Ovary (tissue), 10 donors: ENCODE measurements at places on chromosomes 3 and 15. TPM values are rescaled to one million over a fixed set of nuclear protein-coding genes. Genes with fewer than 3 reads are reported as not detected.

GRCh38 chr3:151875759-151876158 lies 2.3 kb downstream of the SUCNR1 start:
- no peak for DNase-seq

GRCh38 chr15:85961821-85962220 lies 117.8 kb upstream of the AGBL1 start:
- no peak for DNase-seq

DNA sequence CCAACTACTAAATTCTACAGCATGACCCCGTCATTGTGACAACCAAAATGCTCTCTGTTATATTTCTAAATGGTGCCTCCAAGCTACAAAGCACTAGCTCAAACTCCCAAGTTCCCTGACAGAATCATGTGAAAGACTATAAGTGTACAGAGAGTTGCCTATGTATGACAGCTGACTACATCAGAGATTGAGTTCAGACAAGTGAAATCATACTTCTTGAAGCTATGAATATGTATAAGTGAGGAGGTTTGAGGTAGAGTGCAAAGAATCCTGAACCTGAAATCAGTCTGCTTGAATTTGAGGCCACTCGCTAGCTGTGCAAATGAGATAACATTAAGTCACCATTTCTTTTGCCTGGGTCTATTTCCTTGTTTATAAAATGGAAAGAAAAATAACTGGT lies 63.9 kb upstream of the TP63 start:
- DNase-seq, result no peak

DNA sequence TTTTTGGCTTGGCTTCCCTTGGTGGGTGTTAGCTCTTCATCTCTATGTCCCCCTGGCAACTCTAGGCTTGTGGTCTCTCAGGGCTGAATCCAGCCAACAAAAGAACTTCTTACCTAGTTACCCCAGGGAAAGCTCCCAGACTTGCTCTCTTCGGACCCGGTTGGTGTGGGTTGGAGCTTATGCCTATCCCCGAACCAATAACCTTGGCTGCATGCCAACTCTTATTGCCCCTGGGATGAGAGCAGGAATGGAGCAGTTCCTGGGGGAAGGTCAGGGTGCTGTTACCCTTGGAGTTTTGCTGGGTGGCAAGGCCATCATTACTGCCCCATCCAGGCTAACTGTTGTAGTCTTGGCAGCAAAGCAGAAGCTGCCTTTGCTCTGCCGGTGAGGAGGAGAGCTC lies 147.8 kb downstream of the CACNA1D start:
- DNase-seq, result no peak

GRCh38 chr15:64857421-64857820 lies 15.7 kb downstream of the PLEKHO2 start:
- no peak for DNase-seq

GRCh38 chr3:117580806-117581205 lies 871.2 kb downstream of the TUSC7 start:
- DNase-seq, result no peak

The DENND4A gene
- 10.2 TPM for polyA plus RNA-seq

The GPR149 gene
- polyA plus RNA-seq, result not detected
